ENCODE measurements at places on chromosomes 7 and 10.

GRCh38 chr10:3085785-3086567 is 18.6 kb downstream of the PFKP start:
- no peak for DNase-seq

- DNase-seq, result no peak
These were observed 66.1 kb downstream of the FZD1 start for GRCh38 chr7:91330191-91330808.

- no peak for DNase-seq
These were observed 280.2 kb upstream of the HGF start for GRCh38 chr7:82049891-82050533.

GRCh38 chr7:31445686-31446355 is 68.1 kb upstream of the ITPRID1 start:
- DNase-seq, result no peak

- no peak for DNase-seq
These were observed 11.8 kb downstream of the MOSPD3 start for GRCh38 chr7:100623951-100624824.

DNA sequence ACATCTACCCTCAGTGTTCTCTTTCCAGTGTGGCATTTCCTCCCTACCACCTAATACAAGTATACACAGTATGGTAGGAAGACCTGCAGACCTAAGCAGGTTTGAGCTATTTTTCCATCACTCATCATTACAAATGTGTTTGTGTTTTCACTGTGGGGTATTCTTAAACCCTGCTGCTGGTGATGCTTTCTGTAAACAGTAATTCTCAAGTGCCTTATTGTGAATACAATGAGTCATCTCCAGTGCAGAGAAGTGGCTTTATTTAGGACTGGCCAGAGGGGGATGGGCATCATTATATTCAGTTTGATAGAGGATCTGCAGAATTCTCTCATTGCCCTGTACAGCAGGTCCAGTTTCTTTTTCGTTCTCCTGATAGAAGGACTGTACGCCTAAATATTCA is 63.7 kb downstream of the GRM8 start:
- DNase-seq, result no peak

- DNase-seq, result no peak
These were observed at the start of gene HOXA9 for GRCh38 chr7:27165089-27165995. HOXA9 (minus strand) TSS chr7:27165537; CDS start chr7:27165457, 80 bp downstream.

- no peak for DNase-seq
These were observed 50.2 kb downstream of the APBB1IP start for GRCh38 chr10:26488344-26488743.

DNA sequence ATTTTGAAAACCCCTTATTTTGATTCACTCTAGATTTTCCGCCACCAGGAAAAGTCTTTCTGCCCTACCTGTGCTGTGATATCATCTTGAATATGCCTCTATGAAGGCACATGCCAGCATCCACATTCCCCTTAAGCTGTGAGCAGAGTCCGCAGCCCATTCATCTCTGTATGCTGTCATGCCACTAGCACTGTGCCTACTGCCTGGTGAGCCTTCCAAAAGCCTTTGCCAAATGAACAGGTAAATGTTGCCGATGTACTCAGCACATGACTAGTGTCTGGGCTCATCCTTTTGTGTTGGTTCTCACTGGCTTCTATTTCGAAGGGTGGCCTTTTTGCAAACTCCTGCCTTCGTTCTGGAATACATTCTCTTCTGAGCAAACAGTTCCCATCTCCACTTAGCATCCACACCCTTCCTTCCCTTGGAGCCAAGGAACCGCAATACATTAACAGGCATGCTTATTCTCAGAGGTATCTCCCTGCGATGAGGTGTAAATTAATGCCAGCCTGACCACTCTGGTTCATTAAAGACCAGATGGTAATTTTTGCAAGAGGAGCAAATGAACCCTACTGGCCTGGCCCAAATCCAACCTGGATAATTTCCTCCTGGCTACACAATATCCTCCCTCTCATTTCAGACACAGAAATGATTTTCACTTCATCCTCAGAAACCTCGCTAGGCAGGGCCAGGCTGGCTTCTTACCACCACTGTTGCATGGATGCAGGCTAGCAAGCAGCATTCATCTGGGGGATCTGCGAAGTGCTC is 339.7 kb upstream of the NFE2L3 start:
- no peak for DNase-seq

- no peak for DNase-seq
These were observed 270.1 kb downstream of the CACNA2D1 start for GRCh38 chr7:82173400-82174021.
